ENCODE measurements at places on chromosomes 4 and X.

- DNase-seq, result peak; percentile 75
Measured at GRCh38 chrX:120457766-120458180, 11.3 kb downstream of the LAMP2 start.

DNA sequence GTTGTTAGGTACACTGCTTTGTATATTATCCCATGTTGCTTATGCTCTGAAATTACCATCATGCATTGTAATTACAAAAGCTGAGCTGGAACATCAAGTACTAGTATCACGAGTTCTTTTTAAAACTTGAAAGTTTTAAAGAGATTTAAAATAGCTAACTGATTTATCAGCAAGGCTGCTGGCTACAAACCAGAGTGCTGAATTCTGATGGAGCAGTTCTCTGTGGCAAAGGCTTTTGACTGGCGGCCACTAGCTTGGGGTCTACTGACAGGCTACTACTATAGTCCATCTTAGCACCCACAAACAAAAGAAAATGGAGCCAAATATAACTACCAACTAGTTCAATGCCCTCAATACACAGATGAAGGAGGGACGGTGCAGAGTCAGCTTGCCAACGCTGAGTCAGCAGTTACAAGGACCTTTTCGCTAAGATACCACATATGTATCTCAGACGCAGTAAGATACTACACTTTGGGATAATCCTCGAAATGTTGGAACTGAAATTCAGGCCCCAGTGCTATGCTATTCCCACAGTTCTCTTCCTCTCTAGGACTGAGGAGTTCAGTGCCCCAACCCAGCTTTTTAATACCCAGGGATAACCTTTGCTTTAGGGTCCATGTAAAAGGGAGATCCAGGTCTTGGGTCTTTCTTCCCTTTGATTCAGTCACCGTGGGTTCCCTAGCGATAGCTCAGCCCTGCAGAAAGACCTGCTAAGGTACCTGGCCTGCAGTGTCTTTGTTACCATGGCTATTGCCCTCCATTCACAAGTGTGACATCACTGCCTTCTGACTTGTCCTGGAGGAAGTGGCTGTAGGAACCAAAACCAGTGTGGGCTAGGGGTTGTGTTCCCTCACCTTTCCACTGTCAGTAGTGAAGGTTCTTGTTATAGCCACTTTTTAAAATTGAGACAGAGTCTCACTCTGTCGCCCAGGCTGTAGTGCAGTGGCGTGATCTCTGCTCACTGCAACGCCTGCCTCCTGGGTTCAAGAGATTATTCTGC lies 22.8 kb downstream of the MFAP3L start:
- DNase-seq, result no peak

GRCh38 chrX:110374559-110374958 lies 15.9 kb downstream of the RTL9 start:
- DNase-seq, result peak; percentile 88

- DNase-seq, result no peak
Measured at GRCh38 chr4:156799121-156799589, 172.4 kb downstream of the PDGFC start.

DNA sequence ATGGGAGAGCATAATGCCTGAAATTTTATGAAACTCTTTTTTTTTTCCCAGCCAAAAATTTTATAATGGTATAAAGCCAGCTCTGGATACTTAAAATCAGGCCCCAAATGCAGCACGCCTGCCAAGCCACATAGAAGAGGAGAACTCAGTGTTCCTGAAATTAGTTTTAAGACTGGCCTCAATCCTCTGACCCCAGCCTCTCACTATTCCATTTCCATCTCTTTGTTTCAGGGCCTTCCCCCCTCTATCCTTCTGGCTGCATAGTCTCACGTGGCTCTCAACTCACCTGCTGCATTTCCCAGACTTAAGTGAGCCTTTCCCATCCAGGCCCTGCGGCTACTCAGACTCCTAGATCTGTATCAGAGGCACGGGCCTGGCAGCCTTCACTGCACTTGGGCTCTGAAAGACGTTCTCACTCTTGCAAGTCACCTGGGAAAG lies 5.2 kb upstream of the CBR4 start:
- DNase-seq, result no peak

- DNase-seq, result peak; percentile 37
Measured at GRCh38 chrX:135463937-135464336, 42.2 kb downstream of the SMIM10L2A start.

- no peak for DNase-seq
Measured at GRCh38 chr4:114561590-114561989, 37.0 kb upstream of the UGT8 start.

DNA sequence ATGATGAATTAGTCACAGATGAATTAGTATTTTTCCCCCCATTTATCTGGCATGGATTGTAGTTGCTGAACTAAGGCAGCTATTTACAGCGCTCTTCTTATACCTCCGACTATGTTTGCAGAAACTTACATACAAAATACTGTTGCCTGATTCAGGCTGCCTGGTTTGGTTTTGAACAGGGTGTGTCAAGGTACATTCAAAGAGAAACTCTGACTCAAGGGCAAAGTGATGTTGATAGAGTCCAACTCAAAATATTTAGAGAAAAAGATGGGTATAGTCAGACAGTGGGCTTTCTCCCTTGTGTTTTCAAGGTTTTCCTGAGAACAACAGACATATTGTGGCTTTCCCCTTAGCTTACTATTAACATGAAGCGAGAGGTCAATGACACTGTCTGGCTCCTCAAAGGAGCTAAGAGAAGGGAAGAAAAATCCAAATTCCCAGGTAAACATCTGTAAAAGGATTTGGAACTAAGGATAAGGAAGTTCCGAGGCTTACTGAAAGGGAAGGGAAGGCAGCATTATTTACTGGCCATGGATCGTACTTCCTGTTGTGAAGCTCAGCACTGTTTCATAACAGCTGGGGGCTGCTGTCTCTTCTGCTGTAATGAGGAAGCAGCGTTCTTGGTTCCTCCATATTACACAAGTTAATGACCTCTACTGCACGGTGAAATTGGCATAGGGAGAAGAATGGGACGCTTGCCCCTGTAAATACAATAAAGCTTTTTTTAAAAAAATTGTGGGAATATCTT lies 30.9 kb downstream of the FAM9C start:
- DNase-seq, result peak; percentile 65

DNA sequence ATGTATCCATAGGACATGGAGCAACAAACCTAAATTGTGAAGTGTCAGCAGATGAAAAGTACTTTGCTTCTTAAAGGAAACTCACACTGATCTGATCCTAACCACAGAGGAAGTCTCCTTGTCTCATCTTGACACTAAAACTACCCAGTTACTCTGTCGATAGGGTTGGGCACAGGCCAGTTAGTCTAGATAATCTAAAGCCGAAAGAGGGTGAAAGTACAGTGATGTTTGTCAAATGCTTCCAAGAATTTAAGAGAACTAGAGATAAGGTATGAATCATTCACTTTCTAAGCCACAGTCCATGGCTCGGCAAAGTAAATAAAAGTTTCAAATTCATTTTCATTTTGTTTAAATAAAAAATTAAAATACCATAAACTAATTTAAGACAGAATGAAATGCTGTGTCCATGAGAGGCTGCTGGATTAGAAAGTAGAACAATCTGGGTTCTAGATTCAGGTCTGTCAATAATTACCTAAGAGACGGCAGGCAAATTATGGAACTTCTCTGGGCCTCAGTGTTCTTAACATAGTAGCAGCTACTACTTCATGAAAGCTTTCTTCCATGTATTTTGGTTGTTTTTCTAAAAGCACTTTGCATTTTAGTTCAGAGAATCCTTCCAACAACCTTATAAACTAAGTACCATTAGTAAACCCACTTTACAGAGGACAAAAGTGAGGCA lies 176.7 kb downstream of the LDB2 start:
- DNase-seq, result peak; percentile 93

GRCh38 chrX:38327775-38328081 lies 419 bp upstream of the RPGR start:
- no peak for DNase-seq

- no peak for DNase-seq
Measured at GRCh38 chrX:50206753-50207152, 2.2 kb downstream of the CCNB3 start.

GRCh38 chrX:1392376-1393068 lies 609 bp upstream of the SLC25A6 start:
- DNase-seq, result peak; percentile 79

DNA sequence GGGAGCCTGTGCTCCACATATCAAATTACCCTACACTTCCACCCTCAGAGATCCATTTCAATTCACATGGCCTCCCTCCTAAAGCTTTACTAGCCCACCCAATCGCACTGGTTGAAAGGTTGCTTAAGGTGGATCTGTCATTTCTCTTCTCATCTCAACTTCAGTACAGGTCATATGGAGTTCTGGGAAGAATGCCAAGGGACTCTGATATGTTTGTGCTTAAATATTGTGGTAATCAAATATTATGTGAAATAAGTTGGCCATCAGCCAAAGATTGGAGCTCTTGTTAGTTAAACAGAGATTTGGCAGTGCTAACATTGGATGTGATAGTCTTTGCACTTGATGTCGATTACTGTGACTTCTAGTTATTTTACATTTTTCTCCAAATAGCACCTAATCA lies 20.5 kb downstream of the SEPTIN6 start:
- DNase-seq, result peak; percentile 43

DNA sequence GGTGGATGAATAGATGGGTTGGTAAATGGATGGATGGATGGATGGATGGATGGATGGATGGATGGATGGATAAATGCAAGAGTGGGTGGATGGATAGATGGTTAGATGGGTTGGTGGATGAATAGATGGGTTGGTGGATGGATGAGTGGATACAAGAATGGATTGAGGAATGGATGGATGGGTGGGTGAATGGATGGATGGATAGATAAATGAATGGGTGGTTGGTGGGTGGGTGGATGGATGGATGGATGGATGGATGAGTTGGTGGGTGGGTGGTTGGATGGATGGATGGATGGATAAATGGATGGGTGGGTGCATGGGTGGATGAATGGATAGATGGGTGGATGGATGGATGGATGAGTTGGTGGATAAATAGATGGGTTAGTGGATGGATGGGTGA lies 13.8 kb upstream of the CRLF2 start:
- no peak for DNase-seq

DNA sequence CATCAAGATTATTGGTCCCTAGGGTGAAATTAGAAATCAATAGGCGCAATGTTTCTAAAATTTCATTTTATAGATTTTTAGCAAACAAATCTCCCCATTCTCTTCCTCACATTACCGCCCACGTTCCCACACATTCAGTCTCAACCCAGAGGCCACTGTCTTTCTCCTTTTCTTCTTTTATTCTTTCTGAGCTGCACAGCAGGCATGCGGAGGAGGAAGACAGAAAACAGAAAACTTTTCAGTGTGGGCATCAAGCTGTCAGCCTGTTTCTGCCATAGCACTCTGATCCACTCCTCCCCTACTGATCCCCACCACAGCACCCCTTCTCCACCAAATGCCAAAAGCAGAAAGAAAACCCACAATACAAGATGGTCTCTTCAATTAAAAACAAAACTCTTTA lies 94.8 kb upstream of the ADAMTS3 start:
- DNase-seq, result no peak

DNA sequence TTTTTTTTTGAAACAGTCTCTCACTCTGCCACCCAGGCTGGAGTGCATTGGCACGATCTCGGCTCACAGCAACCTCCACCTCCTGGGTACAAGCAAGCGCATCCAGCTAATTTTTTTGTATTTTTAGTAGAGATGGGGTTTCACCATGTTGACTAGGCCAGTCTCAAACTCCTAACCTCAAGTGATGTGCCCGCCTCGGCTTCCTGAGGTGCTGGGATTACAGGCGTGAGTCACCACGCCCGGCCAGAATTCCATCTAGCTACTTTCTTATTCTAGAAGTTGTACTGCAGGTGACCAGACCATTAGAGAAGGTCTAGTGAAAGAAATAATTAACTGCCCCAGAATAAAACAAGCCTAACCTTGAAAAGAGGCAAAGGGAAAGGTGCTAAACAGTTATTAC lies 2.3 kb downstream of the LRBA start:
- DNase-seq, result peak; percentile 44

- DNase-seq, result no peak
Measured at GRCh38 chrX:56233100-56233499, 944 bp downstream of the KLF8 start.

DNA sequence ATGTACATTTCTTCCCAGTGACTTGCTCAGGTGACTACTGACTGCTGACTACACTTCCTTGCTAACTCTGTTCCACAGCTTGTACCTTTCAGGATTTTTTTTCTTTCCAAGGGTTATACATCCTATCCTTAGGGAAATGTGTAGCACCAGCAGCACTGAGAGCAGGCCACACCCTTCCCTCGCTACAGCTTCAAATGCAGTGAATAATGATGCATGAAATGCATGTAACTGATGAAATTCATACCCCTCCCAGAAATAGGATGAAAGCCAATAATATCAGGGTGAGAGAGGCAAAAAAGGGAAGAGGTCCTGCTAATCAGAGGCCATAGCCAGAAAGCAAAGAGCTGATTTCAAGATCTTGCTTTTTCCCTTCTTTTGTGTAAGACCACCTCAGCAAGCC lies 6.2 kb upstream of the FGF16 start:
- DNase-seq, result no peak

DNA sequence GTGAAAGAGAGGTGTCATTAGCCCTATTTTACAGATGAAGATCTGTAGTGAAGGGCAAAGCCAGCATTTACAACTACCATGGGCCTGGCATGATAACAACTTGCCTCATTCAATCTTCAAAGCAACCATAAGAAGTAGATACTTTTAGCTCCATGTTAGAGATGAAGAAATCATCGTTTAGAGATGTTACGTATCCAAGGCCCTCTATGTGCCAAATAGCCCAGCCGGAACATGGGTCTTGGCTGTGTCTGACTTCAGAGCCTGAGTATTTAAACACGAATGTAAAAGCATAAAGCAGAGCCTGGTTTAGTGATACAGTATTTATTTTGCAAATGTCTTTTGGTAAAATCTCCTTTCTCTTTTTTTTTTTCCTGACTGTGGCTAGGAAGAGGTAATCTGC lies 197.1 kb downstream of the RASL11B start:
- no peak for DNase-seq

DNA sequence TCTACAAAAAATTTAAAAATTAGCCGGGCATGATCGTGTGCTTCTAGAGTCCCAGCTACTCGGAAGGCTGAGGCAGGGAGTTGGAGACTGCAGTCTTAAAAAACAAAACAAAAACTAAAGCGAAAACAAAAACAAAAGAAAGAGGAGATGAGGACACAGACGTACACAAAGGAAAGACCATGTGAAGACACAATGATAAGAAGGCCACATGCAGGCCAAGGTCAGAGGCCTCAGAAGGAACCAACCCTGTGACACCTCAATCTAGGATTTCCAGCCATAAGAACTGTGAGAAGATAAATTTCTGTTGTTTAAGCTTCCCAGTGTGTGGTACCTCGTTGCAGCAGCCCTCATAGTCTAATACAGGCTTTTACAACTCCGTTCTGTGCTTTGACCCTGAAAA lies 177.0 kb upstream of the ATP6AP2 start:
- DNase-seq, result no peak

- DNase-seq, result no peak
Measured at GRCh38 chr4:7817877-7818398, 121.7 kb downstream of the AFAP1 start.
